ENCODE measurements at places on chromosomes 6 and 20.

GRCh38 chr6:21305893-21306332, 287.6 kb upstream of the SOX4 start:
- DNase-seq, result no peak

DNA sequence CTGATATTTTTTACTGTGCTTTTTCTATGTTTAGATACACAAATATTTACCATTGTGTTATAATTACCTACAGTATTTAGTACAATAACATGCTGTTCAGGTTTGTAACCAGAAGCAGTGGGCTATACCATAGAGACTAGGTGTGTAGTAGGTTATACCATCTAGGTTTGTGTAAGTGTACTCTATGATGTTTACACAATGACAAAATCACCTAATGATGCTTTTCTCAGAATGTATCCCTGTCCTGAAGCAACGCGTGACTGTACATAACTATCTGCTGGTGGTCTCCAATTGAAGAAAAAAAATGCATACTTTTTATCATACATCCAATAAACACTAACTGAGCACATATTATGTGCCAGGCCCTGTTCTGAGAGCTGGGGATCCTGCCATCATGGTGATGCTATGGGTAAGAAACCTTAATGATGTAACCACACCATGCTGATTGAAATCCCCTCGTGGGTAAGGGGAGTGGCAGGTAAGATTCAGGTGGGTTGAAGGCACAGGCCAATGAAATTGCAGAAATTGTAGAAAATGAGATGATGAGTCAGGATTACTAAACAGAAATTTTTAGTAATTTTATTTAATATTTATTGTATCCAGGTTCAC, 76.8 kb downstream of the FYN start:
- no peak for DNase-seq

DNA sequence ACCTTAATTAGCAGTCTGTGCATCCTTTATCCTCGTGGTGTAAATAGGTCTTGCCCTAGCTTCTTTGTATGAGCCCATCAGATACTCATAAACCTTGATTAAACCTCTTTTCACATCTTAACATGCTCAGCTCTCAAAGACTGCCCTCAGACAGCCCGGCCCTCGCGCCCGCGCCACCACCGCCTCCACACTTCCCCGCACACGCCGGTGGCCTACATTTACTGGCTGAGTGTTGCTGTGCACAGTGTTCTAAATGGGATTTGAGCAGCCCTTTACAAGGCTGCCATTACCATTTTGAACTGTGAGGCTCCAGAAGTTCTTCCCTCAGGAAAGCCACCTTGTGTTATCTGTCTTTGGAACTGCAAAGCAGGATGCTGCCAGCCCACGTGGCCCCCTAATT, 63.0 kb upstream of the INSM1 start:
- no peak for DNase-seq

DNA sequence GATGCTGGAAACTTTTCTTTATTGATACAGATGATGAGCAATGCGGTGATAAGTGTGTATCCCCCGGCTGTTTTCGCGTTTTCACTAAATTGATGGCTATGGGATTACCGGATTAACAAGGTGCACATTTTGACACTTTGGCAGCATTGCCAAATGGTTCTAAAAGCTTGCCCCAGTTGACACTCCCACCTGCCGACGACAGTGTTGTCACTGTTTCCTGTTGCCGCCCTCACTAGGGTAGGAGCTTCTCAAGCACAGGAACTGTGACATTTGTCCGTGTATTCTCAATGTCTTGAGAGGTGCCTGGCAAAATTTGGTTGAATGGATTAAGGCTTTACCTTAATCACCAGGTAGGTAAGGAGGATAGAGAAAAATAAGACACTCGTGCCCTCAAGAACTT, 9.8 kb upstream of the MAPK13 start:
- no peak for DNase-seq

DNA sequence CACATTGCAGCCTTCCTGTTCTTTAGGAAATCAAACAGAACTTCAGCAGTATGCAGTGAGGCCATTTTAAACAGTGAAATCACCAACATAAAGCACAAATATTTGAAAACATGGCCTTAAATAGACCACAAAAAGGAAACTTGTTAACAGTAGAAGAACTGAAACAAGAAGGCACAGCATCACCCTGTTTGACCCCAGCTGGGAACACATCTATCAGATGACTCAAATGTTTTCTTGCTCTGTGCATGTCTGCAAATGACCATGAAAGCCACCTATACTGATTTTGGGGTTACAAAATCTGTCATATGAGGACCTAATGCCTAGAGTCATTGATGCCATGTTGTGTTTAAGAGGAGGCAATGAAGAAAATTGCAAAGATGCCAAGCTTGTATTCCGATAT, 123.8 kb upstream of the ADGRF1 start:
- no peak for DNase-seq

DNA sequence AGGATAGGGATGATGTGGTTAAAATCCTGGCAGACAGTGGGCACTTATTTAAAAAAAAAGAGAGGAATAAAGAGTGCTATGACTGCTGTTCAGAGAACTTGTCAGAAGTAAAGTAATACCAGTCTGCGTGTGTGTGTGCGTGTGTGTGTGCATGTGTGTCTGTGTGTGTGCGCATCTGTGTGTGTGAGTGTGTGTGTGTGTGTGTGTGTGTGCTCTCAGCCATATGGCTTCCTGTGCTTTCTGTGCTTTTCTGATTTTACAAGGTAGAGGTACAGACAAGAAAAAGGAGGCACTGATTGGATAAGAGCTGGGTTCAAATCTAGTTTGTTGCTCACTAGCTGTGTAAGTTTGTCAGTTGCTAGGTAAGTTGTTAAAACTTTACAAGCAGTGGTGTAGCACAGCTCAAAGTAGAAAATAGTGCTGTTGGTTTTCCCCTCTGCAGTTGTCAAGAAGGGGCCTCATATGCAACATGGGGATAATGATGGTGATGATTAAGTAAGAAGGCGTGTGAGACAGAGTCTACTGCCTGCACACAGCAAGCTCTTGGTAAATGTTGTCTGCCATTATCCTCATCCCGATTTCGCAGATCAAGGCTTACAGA, 155.3 kb upstream of the ZNF217 start:
- no peak for DNase-seq

DNA sequence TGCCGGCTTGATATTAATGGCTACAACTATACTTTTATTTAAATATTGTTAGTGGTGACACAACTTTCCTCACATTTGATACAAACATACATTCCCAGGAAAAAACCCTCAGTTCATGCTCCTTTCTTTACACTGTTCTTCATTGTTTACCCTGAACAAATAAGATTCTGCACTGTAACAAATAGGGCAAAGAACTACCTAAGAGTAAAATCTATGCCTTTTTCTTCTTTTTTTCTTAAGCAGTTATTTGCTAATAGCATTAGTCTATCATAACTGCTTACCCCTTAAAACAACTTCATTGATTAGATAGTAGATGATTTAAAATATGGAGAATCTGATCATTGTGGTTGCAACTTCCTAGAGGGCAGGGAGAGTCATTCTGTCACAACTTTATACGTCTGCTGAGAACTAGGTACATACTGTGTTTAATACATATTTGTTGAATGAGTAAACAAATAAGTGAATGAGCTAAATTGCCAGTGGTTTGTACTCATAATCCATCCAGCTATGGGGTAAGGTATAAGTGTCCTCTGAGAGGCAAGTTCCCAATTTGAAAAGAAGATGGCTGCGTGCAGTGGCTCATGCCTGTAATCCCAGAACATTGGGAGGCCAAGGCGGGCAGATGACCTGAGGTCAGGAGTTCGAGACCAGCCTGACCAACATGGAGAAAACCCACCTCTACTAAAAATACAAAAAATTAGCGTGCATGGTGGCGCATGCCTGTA, 161.0 kb downstream of the CDK19 start:
- no peak for DNase-seq

GRCh38 chr6:45714741-45715507, 300.7 kb downstream of the CLIC5 start:
- DNase-seq, result no peak

- no peak for DNase-seq
These were observed 169.8 kb downstream of the PTPRK start for GRCh38 chr6:128350416-128351254.

DNA sequence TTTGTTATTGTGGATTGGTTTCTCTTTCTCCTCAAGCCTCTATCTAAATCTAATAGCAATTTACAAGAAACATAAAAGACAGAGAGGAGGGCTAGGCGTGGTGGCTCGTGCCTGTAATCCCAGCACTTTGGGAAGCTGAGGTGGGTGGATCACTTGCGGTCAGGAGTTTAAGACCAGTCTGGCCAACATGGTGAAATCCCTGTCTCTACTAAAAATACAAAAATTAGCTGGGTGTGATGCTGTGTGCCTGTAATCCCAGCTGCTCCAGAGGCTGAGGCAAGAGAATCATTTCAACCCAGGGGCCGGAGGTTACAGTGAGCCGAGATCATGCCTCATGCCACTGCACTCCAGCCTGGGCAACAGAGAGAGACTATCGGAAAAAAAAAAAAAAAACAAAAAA, 46.6 kb downstream of the SLC2A12 start:
- DNase-seq, result no peak

- no peak for DNase-seq
These were observed 89.2 kb upstream of the ARID1B start for GRCh38 chr6:156687789-156688619.

DNA sequence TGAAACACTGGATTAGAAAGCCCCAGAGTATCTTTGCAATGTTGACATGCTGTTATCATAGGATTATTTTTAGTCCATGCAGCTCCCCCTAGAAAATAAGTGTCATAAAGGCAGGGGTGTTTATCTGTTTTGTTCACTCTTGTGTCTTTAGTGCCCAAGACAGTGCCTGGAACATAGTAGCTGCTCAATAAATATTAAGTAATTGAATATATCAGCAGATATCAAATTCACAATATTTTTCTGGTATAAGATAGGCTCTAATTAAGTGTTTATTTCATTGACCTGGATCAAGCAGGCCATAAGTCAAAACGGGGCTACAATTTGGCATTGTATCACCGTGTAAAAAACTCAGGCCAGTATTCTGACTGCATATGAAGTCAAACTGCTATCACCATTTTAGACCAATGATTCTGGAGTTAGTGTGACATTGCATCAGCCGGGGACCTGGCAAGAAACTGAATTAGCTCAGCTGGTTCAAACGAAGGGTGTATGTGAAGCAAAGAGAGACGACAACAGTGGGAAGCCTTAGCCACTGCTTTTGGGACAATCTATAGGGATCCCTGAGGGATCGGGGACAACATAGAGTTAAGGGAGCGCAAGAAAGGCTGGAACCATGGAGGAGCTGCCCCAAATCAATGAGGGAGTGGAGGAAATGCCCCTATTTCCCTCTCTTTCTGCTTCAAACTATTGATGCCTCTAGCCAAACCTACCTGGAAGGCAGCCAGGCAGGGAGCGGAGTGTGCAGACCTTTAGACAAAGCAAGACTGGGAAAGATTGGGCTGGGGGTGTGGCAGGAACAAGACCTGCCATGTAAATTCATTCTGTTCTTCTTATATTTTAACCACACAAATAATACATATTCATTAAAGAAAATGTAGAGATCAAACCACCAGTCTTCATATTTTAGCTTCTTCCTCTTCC, 112.2 kb downstream of the PLEKHG1 start:
- DNase-seq, result no peak

- no peak for DNase-seq
These were observed 45.3 kb downstream of the SMLR1 start for GRCh38 chr6:130872250-130873095.

- DNase-seq, result no peak
These were observed 23.2 kb downstream of the MAS1 start for GRCh38 chr6:159913862-159914564.

- DNase-seq, result no peak
These were observed 10.7 kb downstream of the MDFI start for GRCh38 chr6:41648921-41649320.

DNA sequence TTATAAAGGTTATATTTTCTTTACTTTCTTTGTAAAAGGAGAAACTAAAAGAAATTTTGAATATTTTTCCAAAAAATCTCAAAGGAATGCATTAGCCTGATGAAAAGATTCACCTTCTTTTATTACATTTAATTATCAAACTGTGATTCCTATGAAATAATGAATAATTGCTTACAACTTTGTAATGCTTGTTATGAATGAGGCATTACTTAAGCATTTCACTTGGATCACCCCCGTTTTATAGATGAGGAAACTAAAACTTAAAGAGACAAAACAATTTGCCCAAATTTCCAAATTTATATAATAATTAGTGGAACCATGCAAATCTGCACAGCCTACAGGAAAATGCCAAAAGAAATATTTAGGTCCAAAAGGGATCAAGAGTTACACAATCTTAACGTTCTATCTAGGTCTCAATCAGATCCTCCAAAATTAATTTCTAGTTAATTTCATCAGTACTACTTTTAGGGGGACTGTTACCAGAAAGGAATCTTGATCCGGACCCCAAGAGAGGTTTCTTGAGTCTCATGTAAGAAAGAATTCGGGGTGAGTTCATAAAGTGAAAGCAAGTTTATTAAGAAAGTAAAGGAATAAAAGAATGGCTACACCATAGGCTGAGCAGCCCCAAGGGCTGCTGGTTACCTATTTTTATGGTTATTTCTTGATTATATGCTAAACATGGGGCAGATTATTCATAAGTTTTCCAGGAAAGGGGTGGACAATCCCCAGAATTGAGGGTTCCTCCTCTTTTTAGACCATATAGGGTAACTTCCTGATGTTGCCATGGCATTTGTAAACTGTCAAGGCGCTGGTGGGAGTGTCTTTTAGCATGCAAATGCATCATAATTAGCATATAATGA, 288.0 kb downstream of the ADGB start:
- no peak for DNase-seq

DNA sequence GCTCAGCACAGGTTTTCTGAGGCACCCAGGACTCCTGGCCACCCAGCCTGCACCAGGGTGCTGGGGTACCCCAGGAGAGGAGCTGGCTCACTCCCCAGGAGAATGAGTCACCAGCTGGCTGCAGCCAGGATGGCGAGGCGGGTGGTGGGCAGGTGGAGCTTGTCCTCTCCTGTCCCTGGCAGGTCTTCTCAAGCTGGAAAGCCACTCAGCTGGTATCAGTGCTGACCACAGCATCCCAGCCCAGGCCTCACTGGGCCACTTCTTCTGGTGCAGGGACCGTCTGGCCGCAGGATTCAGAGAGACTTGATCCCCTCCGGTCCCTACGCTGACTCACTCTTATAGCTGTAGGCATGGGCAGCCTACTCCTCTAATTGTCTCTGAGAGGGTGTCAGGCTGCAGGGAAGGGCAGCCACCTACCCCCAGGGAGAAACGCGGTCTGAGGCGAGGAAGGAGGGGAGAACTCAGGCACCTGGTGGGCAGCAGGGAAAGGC, 22.2 kb downstream of the TFEB start:
- DNase-seq, result no peak

- DNase-seq, result no peak
These were observed 108.2 kb upstream of the GMDS start for GRCh38 chr6:2353412-2354137.

DNA sequence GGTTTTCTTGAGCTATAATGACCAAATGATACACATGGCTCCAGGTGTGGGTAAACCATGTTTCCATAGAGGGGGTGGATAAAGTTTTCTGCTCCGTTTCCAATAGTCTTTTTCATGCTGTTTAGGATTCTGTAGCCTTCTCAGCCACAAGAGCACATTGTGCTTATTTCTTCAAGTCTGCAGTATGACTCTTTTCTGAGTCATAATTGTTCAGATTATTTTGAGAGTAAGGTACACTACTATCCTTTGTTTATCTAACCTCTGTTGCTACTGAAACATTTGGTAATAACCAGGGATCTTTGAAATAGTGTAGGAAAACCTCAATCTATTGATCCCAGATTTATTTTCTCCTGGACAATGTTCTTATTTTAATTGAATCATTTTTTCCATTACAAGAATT, 247.9 kb upstream of the BMP2 start:
- no peak for DNase-seq

Data from GOT3 (cell line).